ENCODE measurements at places on chromosomes 1 and 21.

DNA sequence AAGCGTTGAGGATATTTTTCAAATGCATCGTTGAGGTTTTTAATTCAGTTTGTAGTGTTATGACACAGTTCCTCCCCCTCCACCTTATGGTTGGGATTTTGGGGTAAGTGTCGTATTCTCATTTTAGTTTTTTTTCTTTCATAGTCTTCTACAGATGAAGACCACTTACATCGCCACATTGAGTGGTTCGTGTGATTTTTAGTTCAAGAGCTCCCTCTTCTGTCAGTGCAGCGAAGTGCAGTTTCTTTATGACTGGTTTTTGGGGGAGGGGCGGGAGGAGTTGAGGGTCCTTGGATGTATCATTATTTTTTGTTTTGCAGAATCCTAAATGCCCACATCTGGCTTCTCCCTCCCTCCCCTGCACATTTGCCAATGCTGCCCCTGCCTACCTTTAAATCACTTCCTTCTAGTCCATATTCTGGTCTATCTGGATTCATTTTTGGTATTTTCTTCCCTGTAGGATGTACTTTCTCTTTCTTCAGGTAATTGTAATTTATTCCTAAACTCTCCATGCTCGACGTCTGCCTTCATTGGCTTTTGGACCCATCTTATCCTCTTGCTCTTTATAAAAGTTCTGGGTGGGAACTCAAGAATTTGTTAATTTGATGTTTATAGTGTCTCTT, 433.1 kb downstream of the CAMTA1 start:
- DNase-seq: peak; percentile 41

DNA sequence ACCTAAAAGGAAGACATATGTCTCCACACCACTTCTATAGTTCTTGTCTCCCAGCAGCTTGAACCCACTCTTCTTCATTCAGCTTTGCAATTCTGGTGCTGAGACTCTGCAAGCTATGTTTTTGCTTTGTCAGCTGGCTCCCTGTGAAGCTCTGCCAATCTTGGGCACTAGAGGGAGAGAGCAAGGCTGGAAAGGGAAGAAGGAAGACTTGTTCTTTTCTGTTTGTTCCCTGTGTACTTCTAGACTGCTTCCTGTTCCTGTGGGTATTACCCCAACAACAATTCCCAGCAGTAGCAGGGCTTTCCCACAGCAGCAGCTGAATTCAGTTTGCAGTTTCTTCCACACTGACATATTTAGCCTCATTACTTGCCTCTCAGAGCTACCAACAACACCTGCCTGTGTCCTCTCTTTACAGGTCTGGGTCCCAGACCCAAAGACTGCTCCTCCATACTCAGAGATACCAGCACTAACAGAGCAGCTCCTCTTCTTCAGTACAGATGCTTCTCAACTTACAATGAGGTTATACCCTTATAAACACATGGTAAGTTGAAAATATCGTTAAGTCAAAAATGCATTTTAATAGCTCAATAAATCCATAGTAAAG, 275.2 kb upstream of the NEGR1 start:
- DNase-seq: no peak

- DNase-seq: no peak
Observed at GRCh38 chr1:188027613-188028012, 1198.9 kb downstream of the PLA2G4A start.

GRCh38 chr1:163347106-163347505, 25.4 kb downstream of the NUF2 start:
- no peak for DNase-seq

- DNase-seq: no peak
Observed at GRCh38 chr1:182315167-182315556, 76.4 kb downstream of the GLUL start.

- no peak for DNase-seq
Observed at GRCh38 chr1:148383966-148384365, 99.1 kb downstream of the PPIAL4G start.

DNA sequence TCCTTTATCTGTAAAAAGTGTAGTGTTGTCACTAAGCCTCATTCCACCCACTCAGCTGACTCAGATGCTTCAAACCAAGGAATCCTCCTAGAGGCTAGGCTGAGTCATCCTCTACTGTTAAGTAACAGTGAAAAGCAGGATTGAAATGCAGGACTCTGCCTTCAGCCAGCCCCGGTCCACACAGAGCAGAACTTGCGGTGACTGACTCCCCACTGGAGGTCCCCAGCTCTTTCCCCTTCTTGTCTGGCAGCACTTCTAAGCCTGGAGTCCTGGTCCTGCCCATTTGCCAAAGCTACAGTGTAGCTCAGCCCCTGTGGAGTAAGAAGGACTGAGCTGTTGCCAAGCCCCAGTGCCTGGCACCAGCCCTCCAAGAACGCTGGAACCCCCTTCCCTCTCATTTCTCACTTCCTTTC, 1.7 kb downstream of the RAB7B start:
- no peak for DNase-seq

DNA sequence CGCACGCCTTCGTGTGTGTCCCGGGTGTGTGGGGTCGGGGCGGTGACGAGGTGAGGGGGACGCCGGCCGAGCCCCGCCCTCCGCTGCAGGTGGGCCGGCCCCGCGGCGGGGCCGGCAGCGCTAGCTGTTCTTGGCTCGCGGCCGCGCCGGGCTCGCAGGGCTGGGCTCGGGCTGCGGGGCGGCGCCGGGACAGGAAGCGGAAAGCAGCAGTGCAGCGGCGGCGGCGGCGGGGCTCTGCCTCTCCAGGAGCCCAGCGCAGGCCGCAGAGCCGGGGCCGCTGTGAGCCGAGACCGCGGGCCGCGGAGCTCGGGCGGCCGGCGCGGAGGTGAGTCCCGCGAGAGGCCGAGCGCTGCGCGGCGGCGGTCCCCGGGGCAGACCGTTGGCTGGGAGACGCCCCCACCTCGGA, at the start of gene VANGL1:
TSS of gene VANGL1 (plus strand) at position 209 of the 406 bp plus-strand sequence. CDS start 9,444 bp downstream, outside the sequence.
- peak; percentile 74 for DNase-seq

DNA sequence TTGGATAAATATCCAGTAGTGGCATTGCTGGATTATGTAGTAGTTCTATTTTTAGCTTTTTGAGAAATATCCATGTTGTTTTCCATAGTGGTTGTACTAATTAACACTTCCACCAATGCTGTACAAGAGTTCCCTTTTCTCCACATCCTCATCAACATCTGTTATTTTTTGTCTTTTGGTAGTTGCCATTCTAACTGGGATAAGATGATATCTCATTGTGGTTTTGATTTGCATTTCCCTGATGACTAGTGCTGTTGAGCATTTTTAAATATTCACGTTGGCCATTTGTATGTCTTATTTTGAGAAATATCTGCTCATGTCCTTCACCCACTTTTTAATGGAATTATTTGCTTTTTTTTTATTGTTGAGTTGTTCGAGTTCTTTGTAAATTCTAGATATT, 183.9 kb downstream of the PTPRU start:
- DNase-seq: no peak

GRCh38 chr1:224488806-224489499, 54.4 kb upstream of the WDR26 start:
- DNase-seq: no peak

DNA sequence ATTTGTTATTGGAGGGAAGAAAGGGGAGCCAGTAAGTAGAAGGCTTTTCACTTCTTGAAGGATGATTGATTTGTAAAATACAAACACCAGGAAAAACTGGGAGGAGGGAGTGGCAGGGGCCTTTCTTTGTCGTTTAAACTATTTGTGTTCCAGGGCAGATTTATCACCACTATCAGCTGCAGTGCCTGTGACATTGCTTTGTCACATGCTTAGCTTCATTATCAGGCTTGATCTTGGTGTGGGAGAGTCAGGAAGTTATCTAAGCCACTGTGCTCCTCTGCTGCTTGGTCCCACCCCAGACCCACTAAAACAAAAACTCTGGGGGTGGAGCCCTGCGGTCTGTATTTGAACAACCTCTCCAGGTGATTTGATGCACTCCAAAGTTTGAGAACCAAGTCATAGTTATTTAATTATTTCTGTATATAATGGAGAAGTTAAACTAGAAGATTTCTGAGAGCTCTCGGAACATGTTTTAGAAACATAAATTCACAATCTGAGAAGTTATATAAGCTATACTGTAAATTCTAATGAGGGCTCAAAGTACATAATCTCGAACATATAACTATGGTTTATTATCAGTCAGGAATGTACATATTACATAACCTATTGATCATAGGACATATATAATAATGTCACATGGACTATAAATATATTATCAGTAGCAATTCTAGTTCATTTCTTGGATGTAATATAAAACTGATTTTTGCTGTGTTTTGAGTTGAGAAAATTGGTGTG, 87.9 kb downstream of the CDC14A start:
- no peak for DNase-seq

- no peak for DNase-seq
Observed at GRCh38 chr1:24752305-24752704, 7.1 kb downstream of the CLIC4 start.

- DNase-seq: no peak
Observed at GRCh38 chr1:119052267-119052666, 64.1 kb upstream of the TBX15 start.

DNA sequence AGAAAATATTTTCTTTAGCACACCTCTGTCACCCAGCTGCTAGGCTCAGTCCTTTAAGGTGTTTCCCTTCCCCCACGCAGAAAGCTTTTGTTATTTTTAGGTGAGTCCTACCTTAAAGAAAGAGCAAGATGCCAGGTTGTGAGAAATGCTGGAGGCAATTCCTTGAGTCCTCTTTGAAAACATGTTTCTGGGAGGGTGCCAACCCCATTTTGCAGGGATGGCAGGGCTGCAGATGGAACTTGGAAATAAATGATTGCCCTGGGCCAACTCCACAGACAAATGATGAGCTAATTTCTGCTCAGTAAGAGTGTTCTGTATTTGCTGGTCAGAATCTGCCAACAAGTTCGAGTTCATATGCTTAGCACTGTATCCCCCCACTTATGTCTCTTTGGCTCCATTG, 119.2 kb upstream of the RAB3GAP2 start:
- DNase-seq: no peak

DNA sequence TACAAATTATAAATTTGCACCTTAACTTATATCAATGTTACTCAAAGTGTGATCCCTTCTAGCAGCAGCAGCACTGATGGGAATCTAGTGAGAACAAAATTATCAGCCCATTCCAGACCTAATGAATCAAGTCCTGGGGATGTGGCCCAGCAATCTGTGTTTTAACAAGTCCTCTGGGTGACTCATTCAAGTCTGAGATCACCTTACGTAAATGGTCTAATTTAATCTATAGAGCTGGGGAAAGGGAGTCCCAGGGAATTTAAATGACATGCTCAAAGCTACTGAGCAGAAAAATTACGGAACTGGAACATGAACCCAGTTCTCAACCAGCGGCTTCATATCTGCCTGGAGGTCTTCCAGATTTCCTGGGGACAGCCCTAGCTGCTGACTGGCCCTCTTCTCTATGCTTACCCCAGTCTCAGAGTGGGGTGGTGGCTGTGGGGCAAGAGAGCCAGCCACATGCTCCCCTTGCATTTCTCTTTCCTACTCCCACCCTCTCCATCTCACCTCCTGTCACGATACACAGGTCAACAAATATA, 220.0 kb downstream of the TM2D1 start:
- no peak for DNase-seq

- DNase-seq: no peak
Observed at GRCh38 chr1:94726981-94727685, 93.0 kb upstream of the SLC44A3 start.

- DNase-seq: no peak
Observed at GRCh38 chr1:217574265-217574949, 56.5 kb downstream of the GPATCH2 start.

- no peak for DNase-seq
Observed at GRCh38 chr1:53368314-53369033, 40.6 kb upstream of the LRP8 start.

DNA sequence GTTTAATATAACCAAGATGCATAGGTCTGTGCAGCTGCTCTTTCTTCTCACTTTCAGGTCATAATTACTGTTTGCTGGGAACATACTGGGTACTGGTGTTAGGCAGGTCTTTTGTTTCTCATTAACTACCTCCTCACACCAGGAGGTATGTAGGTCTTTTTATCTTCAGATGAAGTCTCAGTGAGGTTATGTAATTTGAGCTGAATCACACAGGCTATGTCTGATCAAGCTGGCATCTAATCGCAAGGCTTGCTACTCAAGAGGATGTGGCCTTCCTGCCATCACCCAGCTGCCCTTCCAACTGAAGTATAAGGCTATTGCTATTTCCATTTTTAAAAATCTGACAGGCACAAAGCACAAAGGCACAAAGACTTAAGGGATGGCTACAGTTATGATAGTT, 96.4 kb downstream of the RUNX1 start:
- DNase-seq: no peak

- peak; percentile 95 for DNase-seq
Observed at GRCh38 chr21:43659136-43660000, at the start of the genes HSF2BP and RRP1B. Gene HSF2BP (minus strand): TSS chr21:43659488. CDS start chr21:43658096, 1,392 bp downstream. Gene RRP1B (plus strand): TSS chr21:43659560. CDS start chr21:43659665, 105 bp downstream.

DNA sequence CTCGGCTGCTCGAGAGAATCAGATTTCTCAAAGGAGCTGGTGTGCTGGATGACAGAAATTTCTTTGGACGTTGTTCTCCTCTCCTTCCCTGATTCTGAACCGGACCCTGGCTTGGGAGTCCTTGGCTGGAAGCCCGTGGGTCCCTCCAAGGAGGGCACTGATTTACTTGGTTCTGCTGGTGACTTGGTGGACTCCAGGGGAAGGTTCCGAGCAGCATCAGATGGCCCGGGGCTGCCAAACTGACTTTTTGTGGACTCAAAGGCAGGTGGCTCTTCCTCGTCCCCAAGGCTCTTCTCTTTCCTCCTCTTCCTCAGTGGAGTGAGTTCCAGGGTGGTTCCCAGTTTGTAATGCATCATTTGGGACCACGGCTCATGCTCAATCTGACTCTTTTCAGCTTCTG, 97.9 kb upstream of the EDN2 start:
- no peak for DNase-seq

DNA sequence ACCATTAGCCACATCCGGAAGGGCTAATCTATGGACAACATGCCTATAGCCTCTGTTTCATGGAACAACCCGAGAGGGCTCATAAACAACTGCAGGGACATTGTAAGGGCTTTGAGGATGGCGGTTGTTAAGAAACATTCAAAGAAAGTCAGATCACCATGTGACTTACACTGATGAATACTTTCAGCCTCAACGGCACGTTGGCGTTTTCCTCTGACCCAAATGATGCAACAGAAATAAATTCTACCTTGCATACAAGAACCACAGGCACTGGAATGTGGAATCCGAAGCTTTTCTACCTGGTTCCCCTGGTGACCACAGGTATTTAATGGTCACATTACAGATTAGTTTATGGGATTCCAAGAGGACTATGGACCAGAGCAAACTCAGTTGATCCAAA, 107.0 kb downstream of the CLIC6 start:
- no peak for DNase-seq

Data from GM12891 (cell line).